ENCODE measurements at places on chromosomes 1 and 21.

GRCh38 chr21:32426592-32427051 is 14.1 kb downstream of the EVA1C start:
- no peak for DNase-seq

DNA sequence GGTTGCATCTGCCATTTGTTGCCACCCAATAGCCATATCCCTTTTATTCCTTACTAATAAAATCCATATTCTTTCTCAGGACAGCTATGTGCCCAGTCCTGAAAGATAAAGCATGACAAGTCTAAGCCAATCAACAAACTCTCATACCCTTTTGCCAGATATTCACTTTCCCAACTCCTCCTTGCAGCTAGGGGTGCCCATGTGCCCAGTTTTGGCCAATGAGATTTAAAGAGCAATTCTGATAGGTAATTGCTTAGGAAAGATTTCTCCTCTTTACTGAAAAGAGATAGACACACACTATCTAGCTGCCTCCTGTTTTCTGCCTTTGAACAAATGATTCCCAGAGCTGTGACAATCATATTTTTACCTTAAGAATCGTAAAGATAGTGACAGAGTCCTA is 55.1 kb upstream of the LRRC8D start:
- DNase-seq = no peak

DNA sequence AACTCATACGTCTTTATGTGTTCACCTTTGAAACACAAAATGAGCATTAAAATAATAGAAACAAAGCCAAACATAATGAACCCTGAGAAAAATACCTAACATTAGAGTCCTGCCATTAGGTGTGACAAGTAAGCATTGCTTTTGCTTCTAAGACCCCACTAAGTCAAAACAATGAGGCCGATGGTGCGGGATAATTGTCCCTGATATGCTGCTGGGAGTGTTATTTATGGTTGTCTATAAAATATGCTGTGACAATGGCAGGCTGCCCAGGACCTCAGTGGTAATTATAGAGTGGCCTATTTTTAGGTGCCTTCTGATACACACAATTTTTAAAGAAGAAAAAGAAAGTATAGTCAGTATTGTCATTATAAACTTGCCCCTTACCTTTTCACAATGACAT is 1423.1 kb downstream of the AMY1C start:
- no peak for DNase-seq

- DNase-seq = no peak
Measured at GRCh38 chr1:201883786-201884185, 4.9 kb upstream of the SHISA4 start.

DNA sequence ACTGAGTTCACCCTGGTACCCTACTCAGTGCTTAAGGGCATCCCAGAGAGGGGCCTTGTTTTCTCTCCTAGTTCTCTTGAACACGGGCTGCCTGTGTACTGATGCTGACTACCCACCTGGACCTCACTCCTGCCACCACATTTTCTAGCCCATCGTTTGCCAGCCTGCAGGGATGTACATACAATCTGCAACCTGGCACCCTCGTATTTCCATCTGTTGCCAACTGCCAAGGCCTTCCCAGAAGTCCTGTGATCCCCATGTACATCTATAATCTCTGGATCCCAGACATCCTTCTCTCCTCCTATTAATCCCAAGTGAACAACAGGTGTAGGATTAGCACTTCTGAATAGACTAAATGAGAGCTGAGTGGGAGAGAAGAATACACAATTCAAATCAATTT is 212.0 kb downstream of the SLC45A1 start:
- DNase-seq = no peak

DNA sequence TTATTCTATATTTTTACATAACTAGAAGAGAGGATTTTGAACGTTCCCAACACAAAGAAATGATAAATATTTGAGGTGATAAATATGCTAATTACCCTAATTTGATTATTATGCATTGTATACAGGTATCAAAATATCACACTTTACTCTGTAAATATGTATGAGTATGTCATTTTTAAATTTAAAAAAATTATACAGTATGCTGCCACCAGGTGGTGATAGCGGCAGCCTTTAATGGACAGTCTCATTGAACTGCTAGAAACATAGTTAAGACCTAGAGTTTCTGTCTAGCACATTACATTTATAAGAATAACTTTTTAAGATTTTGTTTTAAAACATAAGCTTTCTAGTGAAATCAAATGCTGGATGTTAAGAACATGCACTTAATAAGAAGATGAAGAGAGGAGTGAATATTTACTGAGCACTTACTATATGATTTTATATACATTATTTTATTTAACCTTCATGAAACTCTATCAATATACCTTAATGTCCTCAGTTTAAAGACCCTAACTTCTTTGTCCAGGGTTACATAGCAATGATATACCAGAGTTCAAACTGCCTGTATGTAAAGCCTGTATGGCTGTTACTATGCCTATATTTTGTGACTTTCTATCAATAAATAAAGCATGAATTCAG is 207.1 kb downstream of the NUF2 start:
- DNase-seq = peak; percentile 34
